Posterior vena cava (tissue), 2 donors: ENCODE measurements at places on chromosomes 4 and X. TPM values are rescaled to one million over a fixed set of nuclear protein-coding genes. Genes with fewer than 3 reads are reported as not detected.

The SPANXN2 gene
- total RNA-seq = not detected

The SMIM10 gene
- total RNA-seq = 17.0 TPM

The VSIG1 gene
- 0.24 TPM for total RNA-seq

GRCh38 chr4:87532907-87533306 lies 3.7 kb upstream of the SPARCL1 start:
- DNase-seq = no peak

GRCh38 chr4:100489305-100489704 lies 28.5 kb downstream of the EMCN start:
- no peak for DNase-seq
